Body of pancreas (tissue), 4 donors: ENCODE measurements at places on chromosomes 2 and 18.

GRCh38 chr18:69567813-69568488 is 167.3 kb downstream of the DOK6 start:
- DNase-seq: no peak

- DNase-seq: peak; percentile 25
These were observed 40.4 kb upstream of the FAM124B start for GRCh38 chr2:224442071-224442967.

DNA sequence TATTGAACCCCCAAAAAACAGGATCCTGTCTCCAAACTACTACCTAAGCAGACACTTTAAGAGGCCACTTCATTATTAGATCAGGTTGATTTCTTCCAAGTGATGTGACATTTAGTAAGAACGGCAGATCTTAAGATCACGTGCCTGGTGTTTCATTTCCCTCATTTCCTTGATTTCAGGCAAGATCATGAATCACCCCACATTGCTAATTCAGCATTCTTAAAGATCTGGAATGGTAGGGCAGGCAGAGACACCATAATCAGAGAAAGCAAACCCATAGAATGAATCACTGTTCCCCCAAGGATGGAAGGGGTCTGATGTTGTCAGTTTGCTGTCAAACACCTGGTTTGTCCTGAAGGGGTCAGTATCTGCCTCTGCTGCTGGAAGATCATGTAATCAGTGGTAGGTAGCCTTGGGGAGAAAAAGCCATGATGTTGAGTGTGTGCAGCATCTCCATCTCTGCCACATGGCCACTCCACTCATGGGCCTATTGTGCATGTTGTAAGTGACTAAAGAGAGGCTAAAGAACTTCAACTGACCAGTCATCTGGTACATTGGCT is 133.9 kb downstream of the ARHGAP15 start:
- no peak for DNase-seq

GRCh38 chr2:237628247-237629187 is 1.1 kb downstream of the LRRFIP1 start:
- DNase-seq: peak; percentile 28

DNA sequence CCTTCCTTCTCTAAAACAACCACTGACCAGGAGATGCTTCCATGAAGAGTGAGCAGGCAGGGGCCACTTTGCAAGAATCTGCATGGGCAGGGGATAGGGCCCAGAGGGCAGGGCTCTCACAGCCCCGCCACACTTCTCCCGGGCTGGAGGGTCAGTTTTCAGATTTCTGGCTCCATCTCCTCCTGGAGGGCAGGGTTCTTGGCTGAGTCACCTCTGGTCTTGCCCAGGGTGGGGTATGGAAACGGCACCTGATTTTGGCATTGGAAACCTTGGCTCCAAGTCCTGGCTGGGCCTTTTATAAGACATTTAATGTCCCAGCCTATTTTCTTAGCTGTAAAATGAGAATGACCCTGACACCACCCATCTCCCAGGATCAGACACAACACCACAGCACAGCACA is 27.6 kb upstream of the ASPRV1 start:
- DNase-seq: no peak

DNA sequence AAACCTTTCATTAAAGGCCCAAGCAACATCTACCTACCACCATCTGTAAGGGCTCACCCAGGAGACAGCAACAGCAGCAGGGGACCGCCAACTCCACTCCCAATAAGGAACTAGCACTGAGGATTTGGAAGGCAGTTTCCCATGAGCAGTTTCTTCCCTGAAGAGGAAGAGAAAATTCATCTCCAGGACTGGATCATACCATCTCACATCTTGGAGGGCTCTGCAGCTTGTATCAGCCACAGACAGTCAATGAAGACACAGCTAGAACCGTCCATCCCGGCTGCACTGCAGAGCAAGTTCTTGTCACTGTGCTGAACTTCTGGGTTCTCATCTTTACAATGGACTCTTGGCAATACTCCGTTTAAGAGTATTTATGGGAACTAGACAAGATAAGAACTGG is 2.8 kb upstream of the GYPC start:
- no peak for DNase-seq

GRCh38 chr2:111946294-111947114 is 48.1 kb downstream of the MERTK start:
- DNase-seq: peak; percentile 81

GRCh38 chr18:72201032-72201431 is 343.1 kb downstream of the CBLN2 start:
- no peak for DNase-seq

DNA sequence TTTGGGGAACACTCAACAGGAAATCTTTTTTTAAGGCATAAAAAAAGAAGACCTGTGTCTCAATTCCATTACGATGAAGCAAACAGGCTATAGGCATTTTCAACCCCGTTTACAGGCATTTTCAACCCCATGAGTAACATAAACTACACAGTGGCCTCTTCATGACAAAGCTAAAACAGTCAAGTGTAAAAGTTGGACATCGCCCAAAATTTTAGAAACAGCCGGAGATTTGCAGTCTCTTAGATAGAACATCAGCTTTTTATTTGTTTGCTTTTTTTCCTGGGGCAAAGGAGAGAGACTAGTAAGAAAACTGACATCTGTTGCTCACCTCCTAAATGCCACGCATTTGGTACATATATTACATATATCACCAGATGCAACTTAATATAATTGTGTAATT is 173.7 kb downstream of the CMPK2 start:
- no peak for DNase-seq

GRCh38 chr2:207385903-207386302 is 143.9 kb upstream of the CREB1 start:
- no peak for DNase-seq

DNA sequence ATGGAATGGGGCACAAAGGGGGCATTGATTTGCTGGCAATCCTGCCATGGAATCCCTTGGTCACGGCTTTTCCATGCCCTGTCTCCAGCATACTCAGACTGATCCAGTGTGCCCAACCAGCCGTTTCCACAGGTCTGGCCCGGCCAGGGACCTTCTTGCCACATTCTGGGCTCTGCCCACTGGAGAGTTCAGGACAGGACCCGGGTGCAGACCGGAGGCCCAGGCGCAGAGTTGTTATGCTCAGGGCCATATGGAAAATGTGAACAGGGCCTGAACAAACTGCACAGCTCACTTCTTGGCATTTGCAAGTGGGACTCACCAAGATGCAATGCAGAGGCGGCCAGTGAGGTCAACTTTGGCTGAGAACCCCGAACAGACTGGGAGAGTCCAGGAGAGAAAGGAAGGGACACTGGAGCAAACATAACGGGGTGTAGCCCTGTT is 15.6 kb upstream of the ASAP2 start:
- peak; percentile 89 for DNase-seq

DNA sequence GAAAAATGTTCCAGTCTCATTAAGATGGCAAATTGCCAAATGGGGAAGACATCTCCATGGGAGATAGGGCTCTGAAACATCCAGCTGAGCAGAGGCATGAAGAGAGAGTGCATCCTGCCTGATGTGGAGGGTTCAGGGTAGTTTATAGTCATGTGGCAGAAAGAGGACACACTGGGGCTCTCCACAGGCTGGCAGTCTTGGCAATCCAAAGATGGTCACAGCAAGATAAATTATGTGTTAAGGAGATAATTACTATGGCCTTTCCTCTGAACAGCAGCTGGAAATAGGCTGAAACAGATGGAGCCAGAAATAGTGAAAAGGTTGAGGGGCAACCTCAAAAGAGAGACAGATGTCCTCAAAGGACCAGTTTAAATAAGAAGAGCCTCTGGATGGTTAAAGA is 97.2 kb downstream of the DCC start:
- no peak for DNase-seq

GRCh38 chr18:75618146-75618545 is 190.6 kb upstream of the SMIM21 start:
- no peak for DNase-seq

GRCh38 chr2:1591978-1592907 is 152.1 kb downstream of the PXDN start:
- peak; percentile 46 for DNase-seq

DNA sequence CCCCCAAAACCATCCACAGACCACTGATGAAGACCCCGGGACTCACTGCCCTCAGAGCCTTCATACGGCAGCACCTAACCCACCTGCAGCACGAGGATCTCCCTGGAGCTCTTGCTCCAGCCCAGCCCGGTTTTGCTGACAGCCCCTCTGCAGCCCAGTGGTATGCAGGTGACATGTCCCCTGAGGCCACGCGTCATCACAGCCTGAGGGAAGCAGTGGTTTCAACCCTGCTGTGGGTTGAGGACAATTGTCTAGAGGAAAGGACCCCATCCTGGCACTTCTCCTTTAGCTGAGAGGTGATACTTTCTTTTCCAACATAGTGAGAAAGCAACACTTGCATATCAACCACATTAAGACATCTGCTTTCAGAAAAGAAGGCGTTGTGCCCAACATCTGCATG is 134.0 kb downstream of the SEPTIN10 start:
- no peak for DNase-seq

DNA sequence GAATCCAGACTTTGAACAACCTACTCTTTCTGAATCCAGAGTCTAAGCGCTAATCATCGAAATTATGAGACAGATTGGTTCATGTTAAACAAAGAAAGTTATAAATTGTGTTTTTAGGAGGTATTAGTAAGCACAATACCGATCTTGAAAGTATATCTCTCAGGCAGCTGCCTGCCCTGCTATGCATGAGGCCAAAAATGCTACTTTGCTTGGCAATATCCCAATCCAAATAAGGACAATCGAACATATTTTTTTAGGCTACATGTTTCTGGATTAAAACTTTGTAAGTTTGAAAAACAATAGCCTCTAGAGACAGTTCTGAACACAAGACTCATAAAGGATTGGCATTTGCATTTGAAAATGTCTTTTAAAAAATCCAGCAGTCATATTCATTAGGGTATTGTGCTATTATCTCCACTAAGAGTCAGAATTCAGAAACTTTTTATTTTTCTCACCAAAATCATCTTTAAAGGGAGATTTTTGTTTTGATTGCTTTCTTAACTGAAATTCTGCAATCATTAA is 167.1 kb downstream of the PDE1A start:
- no peak for DNase-seq

GRCh38 chr2:221334481-221335218 is 237.5 kb downstream of the EPHA4 start:
- DNase-seq: no peak

GRCh38 chr2:69188182-69188900 is 175.4 kb downstream of the ANTXR1 start:
- DNase-seq: no peak

GRCh38 chr18:77062518-77063003 is 70.0 kb downstream of the MBP start:
- DNase-seq: no peak

GRCh38 chr2:113056521-113056920 is 2.5 kb upstream of the IL36RN start:
- DNase-seq: no peak
